ENCODE measurements at places on chromosomes 11 and 22.

DNA sequence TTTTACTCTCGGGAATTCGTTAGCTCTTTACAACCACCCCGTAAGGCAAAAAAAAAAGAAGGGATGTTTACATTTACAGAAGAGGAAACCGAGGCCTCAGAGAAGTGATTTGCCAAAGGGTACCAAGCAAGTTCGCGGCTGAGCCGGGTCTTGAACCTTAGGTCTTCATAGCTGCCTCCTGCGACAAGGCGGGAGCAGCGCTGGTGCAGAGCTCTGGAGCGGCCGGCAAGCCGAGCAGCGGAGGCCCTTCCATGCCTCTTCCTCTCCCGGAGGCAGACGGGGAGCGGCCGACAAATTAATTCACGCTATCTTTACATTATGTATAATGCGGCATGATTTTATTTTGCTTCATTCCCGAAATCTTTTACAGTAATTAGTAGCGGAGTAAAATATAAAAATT, 536.3 kb downstream of the INSC start:
- DNase-seq = no peak

- DNase-seq = no peak
Measured at GRCh38 chr11:69950621-69951020, 127.5 kb upstream of the ANO1 start.

DNA sequence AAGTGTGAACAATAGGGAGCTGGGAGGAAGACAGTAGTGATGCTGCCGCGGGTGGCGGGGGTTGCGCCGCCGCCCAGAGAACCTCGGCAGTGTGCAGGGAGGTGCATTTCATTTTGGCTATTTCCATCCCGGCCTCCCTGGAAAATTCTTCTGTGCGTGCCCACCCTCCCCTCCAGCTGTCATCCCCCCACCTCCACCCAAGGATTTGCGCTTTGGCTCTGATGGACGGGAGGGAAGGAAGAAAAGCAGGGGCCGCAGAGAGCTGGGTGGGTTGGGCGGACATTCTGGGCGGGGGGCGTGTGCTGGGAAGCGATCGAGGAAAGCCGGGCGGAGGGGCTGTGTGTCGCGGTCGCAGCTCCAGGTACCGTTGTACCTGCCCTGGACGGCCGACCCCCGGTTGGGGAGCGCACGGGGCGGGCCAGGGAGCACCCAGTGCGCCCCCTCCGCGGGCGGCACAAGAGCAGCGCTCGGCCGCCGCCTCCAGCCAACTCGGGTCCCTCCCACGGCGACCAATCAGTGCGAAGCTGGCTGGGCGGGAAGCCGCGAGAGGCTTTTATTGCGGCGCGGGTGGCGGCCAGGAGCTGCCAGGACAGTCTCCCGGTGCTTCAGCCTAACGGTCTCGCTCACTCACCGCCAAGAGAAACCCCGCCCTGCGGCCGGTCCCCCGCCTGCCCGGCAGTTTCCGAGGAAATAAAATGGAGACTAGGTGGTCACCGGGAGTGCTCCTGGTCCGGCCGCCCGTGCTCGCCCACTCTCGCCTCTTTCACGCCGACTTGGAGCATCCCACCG, 1.6 kb downstream of the NCAM1 start:
- DNase-seq = no peak

DNA sequence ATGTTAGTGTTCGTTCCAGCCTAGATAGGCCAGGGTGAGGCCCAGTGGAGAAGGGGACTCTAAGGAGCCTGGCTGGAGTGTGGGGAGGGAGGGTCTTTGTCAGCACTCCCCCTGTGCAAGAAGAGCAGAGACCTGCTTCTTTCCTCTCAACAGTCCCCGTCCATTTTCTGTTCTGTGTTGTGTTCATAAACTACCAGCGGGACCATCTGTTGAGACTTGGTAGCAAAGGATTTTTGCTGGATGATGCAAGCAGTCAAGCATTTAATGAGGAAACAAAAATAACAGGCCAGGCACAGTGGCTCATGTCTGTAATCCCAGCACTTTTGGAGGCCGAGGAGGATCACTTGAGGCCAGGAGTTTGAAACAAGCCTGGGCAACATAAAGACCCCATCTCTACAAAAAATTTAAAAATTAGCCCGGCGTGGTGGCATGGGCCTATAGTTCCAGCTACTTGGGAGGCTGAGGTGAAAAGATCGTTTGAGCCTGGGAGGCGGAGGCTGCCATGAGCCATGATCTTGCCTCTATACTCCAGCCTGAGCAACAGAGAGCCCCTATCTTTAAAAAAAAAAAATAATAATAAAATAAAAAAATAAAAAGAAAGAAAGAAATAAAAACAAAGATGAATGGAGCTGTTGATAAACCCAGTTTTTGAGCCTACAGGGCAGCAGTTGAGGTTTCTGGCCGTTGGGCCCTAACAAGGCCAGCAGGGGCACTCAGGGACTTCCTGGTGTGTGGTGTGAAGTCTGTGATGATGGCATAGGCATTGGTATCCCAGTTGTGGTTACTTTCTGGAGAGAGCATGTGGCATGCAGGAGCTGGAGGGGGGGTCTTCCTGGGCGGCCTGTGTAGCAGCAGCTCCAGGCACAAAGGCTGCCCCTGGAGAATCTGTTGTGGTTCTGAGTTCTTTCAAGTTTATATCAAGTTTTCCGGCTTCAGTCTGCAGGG, 1.7 kb upstream of the TXNRD2 start:
- DNase-seq = no peak

DNA sequence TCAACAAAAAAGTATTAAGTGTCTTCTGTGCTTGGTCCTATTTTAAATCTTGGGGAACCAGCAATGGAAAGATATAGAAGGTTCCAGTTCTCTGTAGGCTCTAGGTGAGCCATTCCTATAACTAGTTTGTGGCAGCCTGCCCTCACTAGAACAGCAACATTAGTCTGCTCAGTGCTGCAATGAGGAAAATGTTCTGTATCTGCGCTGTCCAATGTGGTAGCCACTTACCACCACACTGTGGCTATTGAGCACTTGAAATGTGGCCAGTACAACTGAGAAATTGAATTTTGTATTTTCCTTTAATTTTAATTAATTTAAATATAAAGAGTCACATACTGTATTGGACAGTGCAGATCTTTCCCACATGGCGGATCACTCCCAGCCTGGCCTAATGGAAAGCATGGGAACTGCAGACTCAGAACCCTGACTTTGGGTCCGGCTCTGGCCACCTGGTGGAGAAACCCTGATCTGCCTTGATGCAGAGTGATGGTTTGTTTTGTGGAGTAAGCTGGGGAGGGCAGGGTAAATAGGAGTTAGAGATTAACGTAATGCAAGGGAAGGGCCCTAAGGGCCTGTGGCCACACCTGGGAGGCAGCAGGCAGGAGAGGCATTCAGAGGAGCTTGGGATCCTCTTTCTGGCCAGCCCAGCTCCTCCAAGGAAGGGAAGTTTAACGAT, 101.0 kb downstream of the ME3 start:
- no peak for DNase-seq

All from activated CD8-positive, alpha-beta memory T cell treated with anti-CD3 and anti-CD28 coated beads for 1 hour (primary cell).